ENCODE measurements at places on chromosomes 13 and 19. TPM values are rescaled to one million over a fixed set of nuclear protein-coding genes. Genes with fewer than 3 reads are reported as not detected.

Gene SGCG
- polyA plus RNA-seq, result not detected

Gene LRRC63
- not detected for polyA plus RNA-seq

Gene SPTBN4
- not detected for polyA plus RNA-seq

Gene LSR
- polyA plus RNA-seq, result 61.9 TPM

Gene UPF1
- 27.6 TPM for polyA plus RNA-seq

Gene TMEM255B
- 1.8 TPM for polyA plus RNA-seq

Gene PNMA8C
- 0.23 TPM for polyA plus RNA-seq

Gene ZNF763
- polyA plus RNA-seq, result 3.9 TPM

Gene ZNF146
- polyA plus RNA-seq, result 30.0 TPM

Gene NEK5
- polyA plus RNA-seq, result 0.60 TPM

Gene SHISA2
- polyA plus RNA-seq, result 0.17 TPM

Gene ONECUT3
- not detected for polyA plus RNA-seq

DNA sequence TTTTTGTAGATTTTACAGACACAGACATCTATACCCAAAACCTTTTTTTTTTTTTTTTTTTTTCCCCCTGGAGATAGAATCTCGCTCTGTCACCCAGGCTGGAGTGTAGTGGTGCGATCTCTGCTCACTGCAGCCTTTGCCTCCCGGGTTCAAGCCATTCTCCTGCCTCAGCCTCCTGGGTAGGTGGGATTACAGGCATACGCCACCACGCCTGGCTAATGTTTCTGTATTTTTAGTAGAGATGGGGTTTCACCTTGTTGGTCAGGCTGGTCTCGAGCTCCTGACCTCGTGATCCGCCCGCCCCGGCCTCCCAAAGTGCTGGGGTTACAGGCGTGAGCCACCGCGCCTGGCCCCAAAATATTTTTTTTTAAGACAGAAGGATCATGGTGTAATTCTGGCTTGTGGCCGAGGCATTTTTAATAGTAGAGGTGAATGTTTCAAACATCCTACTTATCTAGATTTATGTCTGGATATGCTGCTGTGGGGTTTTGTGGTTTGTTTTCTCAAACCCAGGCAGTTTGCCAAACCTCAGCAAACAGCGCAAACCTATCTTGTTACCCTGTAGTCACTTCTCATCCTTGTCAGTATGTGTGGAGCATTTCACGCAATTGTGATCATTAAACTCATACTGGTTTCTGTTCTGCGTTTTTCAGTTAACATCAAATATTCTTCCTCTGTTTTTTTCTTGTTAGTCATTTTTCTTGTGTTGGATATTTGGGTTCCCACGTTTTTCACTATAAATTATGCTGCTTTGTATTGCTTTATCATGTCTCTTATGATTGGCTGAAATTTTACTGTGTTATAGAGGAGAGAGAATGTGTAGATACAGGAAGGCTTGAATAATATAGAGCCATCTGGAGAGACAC is 36.2 kb upstream of the GARRE1 start:
- peaks cover 20% of the 10 kb centered on the region for H3K36me3 ChIP-seq
- no peak for DNase-seq
- no peak overlapping the region for H3K4me3 ChIP-seq
- H3K4me1 ChIP-seq, result no peaks in the 10 kb centered on the region

GRCh38 chr13:94249512-94249911 is 230.0 kb downstream of the DCT start:
- no peaks in the 10 kb centered on the region for H3K4me1 ChIP-seq
- H3K4me3 ChIP-seq, result no peak overlapping the region
- no peaks in the 10 kb centered on the region for H3K36me3 ChIP-seq
- no peak for DNase-seq

- H3K36me3 ChIP-seq, result no peaks in the 10 kb centered on the region
- H3K27me3 ChIP-seq, result no peaks in the 10 kb centered on the region
- no peaks in the 10 kb centered on the region for H3K4me1 ChIP-seq
- no peak overlapping the region for H3K27ac ChIP-seq
- DNase-seq, result no peak
Observed at GRCh38 chr13:82501834-82502233, 1380.4 kb downstream of the SLITRK1 start.

- no peak overlapping the region for H3K4me3 ChIP-seq
- H3K27ac ChIP-seq, result no peak overlapping the region
- H3K4me1 ChIP-seq, result no peaks in the 10 kb centered on the region
- DNase-seq, result no peak
- no peaks in the 10 kb centered on the region for H3K36me3 ChIP-seq
- H3K27me3 ChIP-seq, result no peaks in the 10 kb centered on the region
Observed at GRCh38 chr13:22176968-22177520, 506.2 kb downstream of the FGF9 start.

DNA sequence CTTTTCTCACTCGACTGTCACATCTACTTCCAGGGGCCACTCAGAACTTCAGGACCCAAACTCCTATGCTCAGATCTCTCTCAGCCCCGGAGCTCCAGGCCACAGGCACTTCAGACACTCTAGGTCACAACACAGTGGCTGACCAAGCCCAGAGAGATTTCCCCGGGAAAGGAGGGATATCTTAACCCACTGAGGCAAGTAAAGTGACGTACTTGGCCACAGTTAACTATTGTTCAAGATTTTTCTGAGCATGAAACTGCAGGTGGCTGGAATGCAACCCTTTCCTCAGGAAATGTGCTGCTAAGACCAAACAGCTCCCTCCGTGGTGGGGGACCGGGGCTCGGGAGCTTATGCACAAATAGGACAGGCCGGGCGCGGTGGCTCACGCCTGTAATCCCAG is 23.9 kb downstream of the OPA3 start:
- H3K4me1 ChIP-seq, result peaks cover 6% of the 10 kb centered on the region
- H3K4me3 ChIP-seq, result no peak overlapping the region
- DNase-seq, result no peak
- no peaks in the 10 kb centered on the region for H3K27me3 ChIP-seq
- no peaks in the 10 kb centered on the region for H3K36me3 ChIP-seq

DNA sequence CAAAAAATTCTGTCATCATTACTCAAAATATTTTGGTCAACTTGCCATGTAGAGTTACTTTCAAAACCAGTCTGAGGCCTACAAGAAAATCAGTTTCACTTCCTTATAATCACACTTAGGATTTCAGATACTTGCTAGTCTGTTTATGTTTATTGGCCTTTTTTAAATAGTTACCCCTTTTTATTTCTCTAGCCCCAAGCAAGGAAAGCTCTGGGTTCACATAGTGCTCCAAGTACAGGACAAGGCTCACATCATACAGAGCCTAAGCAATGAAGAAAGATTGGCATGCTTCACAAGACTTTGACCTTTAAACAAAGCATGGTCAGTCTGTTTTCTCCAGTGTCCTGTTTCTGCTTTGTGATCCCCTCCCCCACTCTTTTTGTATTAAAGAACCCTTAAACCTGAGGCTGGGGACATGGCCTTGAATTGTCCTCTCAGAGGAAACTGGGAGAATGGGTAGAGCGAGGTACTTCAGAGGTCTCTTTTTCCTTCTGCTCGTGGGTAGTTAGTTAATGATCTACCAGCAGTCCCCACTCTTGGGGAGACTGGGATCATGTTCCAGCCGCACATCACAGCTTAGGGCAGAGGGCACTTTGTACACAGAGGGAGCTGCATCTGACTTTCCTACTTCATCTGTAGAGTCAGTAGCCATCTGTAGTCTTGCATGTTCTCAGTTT is 30.7 kb downstream of the CEACAM1 start:
- H3K36me3 ChIP-seq, result no peaks in the 10 kb centered on the region
- H3K4me3 ChIP-seq, result no peak overlapping the region
- no peaks in the 10 kb centered on the region for H3K4me1 ChIP-seq

DNA sequence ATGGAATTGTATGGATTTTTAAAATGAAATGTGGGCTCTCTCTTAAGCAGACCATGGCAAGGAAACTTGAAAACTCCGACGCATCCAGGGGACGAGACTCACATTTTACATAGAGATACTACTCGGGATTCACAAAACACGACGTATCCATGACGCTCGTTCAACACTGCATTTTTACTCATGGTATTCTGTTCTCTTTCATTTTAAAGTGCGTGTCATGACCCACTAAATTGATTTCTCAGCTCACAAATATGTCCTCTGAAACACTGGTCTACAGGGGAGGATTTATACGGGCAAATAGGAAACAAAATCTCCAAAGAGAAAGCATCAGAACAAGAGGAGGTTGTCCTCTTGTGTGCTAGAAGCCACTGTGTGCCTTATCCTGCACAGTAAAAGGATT is 523.5 kb downstream of the MYO16 start:
- H3K27me3 ChIP-seq, result no peaks in the 10 kb centered on the region
- H3K27ac ChIP-seq, result no peak overlapping the region
- H3K4me1 ChIP-seq, result peaks cover 30% of the 10 kb centered on the region
- no peak overlapping the region for H3K4me3 ChIP-seq

GRCh38 chr13:94993616-94994015 is 281.3 kb upstream of the SOX21 start:
- no peaks in the 10 kb centered on the region for H3K4me1 ChIP-seq
- no peaks in the 10 kb centered on the region for H3K27me3 ChIP-seq
- no peak for DNase-seq
- H3K27ac ChIP-seq, result no peak overlapping the region
- H3K4me3 ChIP-seq, result no peak overlapping the region

GRCh38 chr19:6226444-6227155 is 53.2 kb downstream of the MLLT1 start:
- peaks cover 11% of the 10 kb centered on the region for H3K36me3 ChIP-seq
- no peaks in the 10 kb centered on the region for H3K27me3 ChIP-seq
- no peak for DNase-seq
- H3K27ac ChIP-seq, result no peak overlapping the region
- H3K4me1 ChIP-seq, result peaks cover 18% of the 10 kb centered on the region
- no peak overlapping the region for H3K4me3 ChIP-seq

GRCh38 chr13:80336370-80336769 is 4.6 kb downstream of the SPRY2 start:
- peak overlapping the region; percentile 66 for H3K4me3 ChIP-seq
- peak overlapping the region; percentile 92 for H3K27ac ChIP-seq
- H3K4me1 ChIP-seq, result peaks cover 7% of the 10 kb centered on the region
- no peak for DNase-seq
- H3K36me3 ChIP-seq, result peaks cover 4% of the 10 kb centered on the region

- no peaks in the 10 kb centered on the region for H3K27me3 ChIP-seq
- H3K4me3 ChIP-seq, result no peak overlapping the region
- no peak overlapping the region for H3K27ac ChIP-seq
- H3K36me3 ChIP-seq, result no peaks in the 10 kb centered on the region
Observed at GRCh38 chr13:21738630-21739029, 67.8 kb downstream of the FGF9 start.

Measured in sigmoid colon (tissue), 7 donors.